ENCODE measurements at places on chromosomes 3 and 15.

- DNase-seq, result no peak
These were observed 21.4 kb upstream of the NR2C2 start for GRCh38 chr3:14925729-14926591.

DNA sequence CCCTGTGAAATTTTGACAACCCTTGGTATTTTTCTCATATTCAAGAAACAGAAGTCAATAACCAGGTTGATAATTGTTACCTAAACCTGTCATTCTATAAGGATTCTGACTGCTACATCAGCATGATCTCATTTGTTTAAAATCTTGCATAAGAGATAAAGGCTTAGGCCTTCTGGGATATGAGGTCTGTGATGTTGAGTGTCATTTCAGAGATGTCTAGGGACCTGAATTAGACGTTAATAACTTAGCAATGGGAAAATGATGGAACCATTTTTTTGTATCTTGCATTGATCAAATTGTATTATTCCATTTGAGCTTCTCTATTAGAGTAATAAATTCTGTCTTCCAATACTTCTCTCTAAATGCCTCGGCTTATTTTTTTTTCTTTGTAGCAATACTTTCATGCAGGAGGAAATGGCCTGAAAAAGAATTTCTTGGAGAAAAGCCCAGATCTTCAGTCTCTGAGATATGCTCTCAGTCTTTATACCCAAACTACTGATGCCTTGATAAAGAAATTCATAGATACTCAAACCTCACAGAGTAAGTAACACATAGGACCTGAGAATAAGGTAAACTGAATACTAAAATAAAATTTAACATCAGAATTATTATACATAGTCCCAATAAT is 589.3 kb downstream of the UNC13C start:
- DNase-seq, result no peak

DNA sequence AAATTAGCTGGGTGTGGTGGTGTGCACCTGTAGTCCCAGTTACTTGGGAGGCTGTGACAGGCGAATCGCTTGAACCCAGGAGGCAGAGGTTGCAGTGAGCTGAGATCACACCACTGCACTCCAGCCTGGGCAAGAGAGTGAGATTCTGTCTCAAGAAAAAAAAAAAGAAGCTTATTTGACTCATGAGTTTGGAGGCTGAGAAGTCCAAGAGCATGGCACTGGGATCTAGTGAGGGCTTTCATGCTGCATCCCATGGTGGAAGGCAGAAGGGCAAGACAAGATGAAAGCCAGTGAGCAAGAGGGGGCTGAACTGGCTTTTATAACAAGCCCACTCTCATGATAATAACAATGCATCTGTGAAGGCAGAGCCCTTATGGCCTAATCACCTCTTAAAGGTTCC is 33.4 kb downstream of the SEC62 start:
- no peak for DNase-seq

DNA sequence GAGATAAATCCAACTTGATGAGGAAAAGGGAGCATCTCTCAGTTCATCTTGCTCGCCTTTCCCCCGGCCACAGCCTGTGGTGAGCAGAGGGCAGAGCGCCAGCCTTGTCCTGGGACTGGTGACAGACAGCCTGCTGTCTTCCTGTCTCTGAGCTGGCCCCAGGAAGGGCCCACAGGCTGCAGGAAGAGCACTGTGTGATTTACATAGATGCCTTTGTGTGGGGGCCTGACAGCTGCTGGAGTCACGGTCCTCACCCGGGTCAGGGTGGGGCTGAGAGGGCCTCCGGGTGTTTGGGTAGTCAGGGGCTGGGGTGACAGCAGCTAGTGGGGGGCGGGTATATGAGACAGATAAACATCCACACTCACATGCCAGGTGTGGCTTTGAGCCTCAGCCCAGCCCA is 29.3 kb downstream of the PLA2G4D start:
- no peak for DNase-seq

DNA sequence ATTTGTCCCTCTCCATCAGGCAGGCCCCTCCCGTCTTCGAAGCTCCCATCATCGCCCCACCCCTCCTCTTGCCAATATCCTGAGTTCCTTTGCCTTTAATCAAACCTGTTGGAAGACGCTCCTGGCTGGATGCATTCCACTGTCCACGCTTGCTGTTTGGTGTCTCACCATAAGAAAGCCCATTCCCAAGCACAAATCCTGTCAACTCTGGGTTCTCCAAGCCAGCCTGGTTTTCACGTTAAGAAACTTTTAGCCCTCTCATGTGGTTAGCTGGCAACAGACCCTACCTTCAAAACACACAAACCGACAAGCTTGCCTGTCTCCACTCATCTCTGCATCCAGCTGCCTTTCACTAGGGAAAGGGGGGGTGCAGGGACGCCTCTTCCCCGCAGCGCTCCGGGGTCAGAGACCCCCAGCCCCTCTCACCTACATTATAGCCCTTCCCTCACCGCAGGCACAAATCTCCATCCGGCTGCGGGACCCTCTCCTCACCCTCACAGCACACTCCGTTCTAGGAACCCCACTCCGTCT is 1.1 kb downstream of the GORASP1 start:
- DNase-seq, result no peak

DNA sequence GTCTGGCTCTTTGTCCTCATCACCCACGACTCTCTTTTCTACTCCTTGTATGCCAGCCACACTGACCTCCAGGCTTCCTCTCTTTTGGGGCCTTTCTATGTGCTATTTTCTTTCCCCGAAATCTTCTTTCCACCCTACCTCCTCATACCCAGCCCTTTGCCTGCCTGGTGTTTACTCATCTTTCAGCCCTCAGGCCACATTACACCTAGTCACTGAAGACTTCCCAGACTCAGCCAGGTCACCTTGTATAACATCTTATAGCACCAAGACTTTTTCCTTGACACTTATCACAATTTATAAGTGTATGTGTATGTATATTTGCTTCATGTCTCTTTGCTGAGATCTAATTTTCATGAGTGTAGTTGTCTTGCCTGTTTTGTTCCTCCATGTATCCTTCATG is 396.4 kb downstream of the NLGN1 start:
- no peak for DNase-seq

GRCh38 chr3:196202516-196202970 is 8.7 kb downstream of the ZDHHC19 start:
- DNase-seq, result no peak

DNA sequence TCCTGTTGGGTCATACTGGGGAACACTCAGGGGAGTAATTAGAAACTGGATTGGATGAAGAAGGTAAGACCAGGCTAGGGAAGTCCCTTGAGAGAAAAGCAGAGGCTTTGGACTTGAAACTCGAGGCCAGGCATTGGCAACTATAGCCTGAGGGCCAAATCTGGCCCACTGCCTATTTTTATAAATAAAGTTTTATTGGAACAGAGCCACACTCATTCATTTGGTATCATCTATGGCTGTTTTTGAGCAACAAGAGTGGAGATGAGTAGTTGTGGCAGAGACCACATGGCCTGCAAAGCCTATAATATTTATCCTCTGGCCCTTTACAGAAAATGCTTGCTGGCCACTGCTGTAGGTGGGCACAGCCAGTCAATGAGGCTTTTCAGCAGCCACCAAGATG is 301.4 kb downstream of the UACA start:
- no peak for DNase-seq

DNA sequence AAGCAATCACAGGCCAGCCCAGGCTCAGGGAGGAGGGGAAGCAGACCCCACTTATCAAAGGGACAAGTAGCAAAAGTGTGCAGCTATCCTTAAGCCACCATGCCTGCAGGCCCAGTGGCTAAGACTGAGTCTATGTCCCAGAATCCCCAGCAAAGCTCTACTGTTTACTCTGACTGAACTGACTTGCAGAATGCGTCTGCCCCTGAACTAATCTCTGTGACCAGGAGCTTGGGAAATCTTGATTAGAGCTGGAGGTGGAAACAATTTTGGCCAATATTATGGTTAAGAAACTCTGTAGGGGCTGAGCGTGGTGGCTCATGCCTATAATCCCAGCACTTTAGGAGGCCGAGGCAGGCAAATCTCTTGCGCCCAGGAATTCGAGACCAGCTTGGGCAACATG is 22.6 kb downstream of the DPH3 start:
- no peak for DNase-seq

DNA sequence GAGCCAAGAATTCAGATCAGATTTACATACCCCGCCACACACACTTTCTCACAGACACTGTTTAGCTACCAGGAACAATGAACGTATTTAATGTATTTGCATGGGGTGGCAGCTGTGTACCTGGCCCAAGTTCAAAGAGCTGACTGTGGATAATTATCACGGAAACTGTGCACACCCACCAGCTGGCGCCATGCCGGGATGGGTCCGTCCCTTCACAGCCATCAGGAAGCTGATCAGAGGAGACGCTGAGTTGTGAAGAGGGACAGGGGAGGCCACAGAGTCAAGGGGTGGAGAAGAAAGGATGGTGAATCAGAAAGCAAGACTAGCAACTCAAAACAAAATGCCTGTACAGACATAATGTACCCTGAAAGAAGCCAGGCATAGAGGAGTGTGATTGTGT is 13.1 kb upstream of the PLA2G4D start:
- DNase-seq, result no peak

- DNase-seq, result no peak
These were observed 53.4 kb downstream of the BTLA start for GRCh38 chr3:112445839-112446238.
